ENCODE measurements at places on chromosomes 5 and 9. TPM values are rescaled to one million over a fixed set of nuclear protein-coding genes. Genes with fewer than 3 reads are reported as not detected.

TBC1D9B gene
- total RNA-seq = 57.7 TPM

GRCh38 chr5:119300311-119300670, 55.5 kb upstream of the TNFAIP8 start:
- no peak for DNase-seq
- H3K4me3 ChIP-seq = no peak overlapping the region
- H3K4me1 ChIP-seq = peaks cover 4% of the 10 kb centered on the region
- H3K36me3 ChIP-seq = no peaks in the 10 kb centered on the region

DNA sequence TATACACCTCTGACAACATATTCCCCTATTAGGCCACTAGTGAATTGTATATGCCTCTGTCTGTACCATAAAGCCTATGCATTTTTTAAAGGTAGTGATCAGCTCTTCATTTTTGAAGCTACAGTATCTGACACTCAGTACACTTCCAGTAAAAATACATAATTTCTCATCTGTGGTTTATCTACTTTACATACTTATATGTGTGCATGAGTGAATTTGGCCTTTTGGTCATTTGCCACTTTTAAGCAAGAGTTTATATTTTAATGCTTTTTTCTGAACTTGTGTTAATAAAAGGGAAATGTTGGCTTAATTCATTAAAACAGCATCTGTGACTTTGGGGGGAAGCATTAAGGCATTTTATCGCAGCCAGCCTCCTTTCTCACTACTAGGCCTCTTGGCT, 47.8 kb downstream of the ST8SIA4 start:
- H3K4me3 ChIP-seq = no peak overlapping the region
- H3K27me3 ChIP-seq = no peaks in the 10 kb centered on the region
- no peak for DNase-seq
- H3K36me3 ChIP-seq = no peaks in the 10 kb centered on the region
- no peak overlapping the region for H3K27ac ChIP-seq

DNA sequence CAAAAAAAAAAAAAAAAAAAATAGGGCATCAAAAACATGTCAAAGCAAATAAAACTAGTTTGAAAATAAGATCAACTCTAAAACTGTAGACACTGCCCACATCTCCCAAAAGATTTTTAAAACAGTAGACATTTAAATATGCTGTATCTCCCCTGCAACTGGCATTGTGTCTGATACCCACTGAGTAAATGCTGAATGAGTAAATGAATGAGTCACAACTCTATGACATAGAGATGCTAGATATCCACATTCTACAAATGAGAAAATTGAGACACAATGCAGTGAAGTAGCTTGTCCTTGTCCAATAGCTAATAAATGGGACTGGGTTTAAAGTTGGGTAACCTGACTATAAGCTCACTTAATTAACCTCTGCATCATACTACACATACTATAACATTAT, 14.1 kb upstream of the MAP1B start:
- no peaks in the 10 kb centered on the region for H3K36me3 ChIP-seq
- H3K4me1 ChIP-seq = no peaks in the 10 kb centered on the region
- no peak overlapping the region for H3K4me3 ChIP-seq
- H3K27me3 ChIP-seq = no peaks in the 10 kb centered on the region
